AG09309 (cell line): ENCODE measurements at places on chromosomes 3 and 15.

- DNase-seq = no peak
These were observed 552.6 kb downstream of the NSUN3 start for GRCh38 chr3:94615275-94616065.

DNA sequence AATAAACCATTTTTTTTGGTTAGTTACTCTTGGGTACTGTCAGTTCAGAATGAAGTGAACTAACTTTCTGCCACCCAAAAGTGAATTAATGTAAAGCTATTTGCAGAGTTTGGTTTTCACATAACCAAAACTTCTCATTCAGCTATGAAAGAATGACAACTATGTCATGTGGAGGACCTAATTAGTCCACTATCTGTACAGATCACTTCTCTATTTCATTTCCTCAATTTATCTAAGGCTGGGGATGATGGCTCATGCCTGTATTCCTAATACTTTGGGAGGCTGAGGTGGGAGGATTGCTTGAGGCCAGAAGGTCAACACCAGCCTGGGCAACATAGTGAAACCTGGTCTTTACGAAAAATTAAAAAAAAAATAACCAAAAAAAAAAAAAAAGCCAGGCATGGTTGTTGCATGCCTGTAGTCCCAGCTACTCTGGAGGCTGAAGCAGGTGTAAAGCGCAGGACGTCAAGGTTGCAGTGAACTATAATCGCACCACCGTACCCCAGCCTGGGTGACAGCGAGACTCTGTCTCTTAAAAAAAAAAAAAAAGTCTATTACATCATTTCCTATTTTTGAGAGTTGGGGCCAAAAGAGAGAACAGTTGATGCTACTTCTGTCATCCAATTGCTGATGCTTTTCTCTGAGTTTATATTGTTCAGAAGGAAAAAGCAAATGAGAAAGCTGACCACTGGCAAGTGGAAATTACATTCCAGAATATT is 8.7 kb downstream of the HYPK start:
- DNase-seq = no peak

DNA sequence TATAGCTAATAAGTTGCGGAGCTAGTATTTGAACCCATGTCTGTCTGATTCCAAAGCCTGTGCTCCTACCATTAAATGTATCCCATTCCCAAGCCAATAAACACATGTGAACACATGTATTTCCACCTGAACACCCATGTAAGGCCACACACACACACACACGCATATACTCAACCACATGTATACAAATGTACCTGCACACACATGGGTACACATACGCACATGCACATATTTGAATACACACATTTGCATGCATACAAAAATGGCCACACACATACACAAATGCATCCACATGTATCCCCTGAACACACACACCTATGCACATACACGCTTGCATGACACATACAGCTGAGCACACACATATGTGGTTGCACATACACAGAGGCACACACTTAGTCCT is 5.4 kb upstream of the MRPS22 start:
- no peak for DNase-seq

GRCh38 chr15:77081971-77082370 is 11.1 kb upstream of the TSPAN3 start:
- no peak for DNase-seq

- no peak for DNase-seq
These were observed 14.4 kb upstream of the PLA2G4D start for GRCh38 chr15:42108806-42109205.

GRCh38 chr15:59711451-59712243 is 22.5 kb upstream of the BNIP2 start:
- no peak for DNase-seq

DNA sequence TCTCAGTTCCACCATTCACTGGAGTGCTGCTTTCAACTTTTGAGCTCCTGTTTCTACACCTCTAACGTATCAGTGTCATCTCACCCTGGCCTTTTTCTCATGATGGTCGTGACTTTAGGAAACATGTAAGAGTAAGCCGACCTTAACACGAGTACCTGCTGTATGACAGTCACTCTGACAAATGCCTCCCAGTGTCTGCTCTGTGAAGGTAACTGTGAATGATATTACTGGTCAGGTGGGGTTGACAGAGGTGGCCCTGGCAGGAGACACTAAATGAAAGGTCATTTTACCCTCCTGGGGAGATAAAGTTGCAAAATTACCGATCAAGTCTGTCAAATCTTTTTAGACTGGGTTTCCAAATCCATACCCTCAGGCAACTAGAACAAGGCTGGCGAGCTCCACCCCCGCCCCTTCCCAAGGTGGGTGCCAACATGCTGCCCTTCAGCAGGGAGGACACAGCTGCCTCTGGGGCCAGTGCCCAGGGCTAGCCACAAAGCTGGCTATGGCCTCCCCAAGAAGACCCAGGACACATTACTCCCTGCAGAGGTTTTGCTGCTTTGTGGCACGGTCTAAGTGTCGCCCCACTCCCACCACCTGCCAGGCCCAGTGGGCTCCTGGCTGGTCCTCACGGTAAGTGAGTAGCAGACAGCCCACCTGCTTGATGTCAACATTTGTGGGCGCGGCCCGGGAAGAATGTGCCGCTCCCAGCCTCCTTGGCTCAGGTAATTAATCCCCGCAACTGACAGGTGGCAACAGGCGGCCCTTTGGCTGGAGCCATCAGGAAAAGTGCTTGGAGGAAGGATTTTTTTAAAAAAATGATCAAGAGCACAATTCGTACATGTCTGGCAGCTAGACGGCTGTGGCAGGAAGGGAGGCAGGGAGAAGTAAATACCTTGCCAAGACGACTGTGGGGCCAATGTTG is 211.8 kb downstream of the TP63 start:
- no peak for DNase-seq

DNA sequence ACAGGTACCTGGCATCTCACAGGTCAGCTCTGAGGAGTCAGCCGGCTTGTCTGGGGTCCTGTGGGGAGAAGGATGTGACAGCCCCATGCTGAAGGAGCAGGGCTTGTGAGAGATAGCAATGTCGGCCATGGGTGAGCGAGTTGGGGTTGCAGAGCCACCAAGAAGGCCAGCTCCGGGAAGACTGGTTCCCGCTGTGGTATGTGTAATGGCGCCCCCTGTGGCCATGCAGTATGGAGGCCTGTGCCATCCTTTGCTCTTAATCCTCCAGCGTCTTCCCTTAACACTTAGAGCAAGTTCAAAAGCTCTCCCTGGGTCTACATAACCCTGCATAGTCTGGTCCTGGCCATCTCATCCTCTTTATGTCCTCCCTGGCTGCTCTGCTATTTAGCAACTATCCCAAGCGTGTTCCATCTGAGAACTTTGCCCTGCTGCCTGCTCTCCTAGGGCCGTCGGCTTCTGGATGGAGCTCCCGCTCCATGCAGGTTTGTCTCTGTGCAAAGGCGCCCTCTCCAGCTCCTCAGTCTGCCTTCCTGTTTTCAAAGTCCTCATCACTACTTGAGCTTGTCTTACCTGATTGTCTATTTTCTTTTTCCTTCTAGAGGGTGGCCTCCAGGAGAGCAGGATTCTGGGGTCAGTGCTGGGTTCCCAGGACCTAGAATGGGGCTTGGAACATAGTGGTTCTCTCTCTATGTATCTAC is 40.8 kb upstream of the IQCF6 start:
- DNase-seq = no peak

DNA sequence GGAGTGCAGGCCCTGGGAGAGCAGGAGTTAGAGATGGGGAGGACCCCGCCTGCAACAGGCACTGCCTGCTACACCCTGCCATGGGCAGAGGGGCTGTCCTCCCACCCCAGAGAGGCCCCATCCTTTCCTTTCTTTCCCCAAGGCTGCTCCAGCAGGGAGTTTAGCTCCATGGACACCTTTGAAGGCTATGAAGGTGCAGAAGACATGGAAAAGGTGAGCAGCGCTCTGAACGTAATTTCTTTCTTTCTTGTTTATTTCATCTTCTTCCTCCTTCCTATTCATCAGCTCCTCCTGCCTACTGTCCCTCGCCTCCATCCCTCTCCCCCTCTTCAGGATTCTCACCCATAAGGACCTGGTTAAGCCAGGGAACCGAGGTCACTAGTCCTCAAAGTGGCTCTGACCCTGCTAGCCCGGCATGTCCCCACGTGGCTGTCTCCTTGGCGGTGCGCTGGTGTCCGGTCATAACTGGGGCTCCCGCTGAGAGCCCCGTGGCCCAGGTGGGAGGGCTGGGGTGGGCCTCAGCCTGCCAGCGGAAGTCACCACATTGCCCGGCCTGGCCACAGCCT is 16.0 kb upstream of the ADIPOQ start:
- DNase-seq = no peak

- DNase-seq = no peak
These were observed 833 bp upstream of the SLC22A13 start for GRCh38 chr3:38264779-38265178.

GRCh38 chr3:12629560-12629959 is 34.4 kb downstream of the RAF1 start:
- peak; percentile 14 for DNase-seq

- peak; percentile 69 for DNase-seq
These were observed 205.9 kb downstream of the MBNL1 start for GRCh38 chr3:152474585-152474984.

DNA sequence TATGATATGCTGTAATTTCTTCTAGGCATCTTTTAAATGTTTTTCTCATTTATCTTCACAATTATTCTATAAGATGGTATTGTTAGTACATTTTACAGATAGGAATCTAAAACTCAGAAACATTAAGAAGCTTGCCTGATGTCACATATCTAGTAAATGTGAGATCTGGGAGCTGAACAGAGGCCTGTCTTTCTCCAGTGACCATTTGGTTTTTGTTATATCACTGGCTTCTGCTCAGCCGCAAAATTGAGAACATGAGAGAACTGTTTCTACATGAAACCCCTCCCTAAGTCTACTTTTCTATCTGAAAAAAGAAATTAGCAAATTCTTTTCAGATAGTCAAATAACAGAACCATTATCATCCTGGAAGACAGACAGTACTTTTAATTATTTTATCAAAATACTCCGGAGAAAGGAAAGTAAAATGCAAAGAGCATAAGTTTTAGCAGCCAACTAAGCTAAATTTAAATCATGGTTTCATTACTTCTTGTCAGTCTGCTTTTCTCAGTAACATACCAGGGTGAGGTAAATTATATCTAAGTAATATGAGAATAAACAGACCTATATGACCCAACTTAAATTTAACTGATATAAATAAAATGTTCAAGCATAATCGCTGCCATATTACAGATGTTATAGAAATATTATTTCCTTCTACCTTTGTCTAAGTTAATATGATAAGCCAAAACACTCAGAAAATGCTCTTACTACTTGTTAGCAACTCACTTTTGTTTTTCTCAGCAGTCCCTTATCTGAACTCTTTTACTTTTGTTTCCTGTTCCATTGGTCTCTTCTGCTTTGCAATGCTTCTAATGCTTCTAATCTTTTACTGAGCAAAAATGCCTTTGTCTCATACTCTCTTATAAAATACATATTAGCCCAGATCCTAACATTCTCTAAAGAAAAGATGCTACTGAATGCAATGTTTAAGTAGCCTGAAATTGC is 68.0 kb upstream of the MBNL1 start:
- DNase-seq = no peak

DNA sequence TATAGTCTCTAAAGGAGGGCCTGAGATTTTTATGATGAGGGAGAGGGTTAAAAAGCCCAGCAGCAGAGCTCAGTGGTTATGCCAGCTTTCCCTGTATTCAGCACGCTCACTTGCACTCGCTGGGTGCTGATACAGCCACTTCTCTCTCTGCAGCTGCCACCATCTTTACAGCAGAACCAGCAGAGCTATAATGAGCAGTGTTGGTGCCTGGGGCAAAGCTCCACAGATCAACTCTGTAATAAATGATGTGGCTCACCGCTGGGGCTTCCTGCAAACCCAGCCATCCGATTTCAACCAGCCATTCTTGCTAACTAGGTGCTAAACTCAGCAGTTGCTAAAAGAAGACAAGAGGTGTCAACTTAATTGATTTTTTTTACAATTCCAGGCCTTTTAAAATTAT is 48.0 kb downstream of the ARNT2 start:
- DNase-seq = no peak

DNA sequence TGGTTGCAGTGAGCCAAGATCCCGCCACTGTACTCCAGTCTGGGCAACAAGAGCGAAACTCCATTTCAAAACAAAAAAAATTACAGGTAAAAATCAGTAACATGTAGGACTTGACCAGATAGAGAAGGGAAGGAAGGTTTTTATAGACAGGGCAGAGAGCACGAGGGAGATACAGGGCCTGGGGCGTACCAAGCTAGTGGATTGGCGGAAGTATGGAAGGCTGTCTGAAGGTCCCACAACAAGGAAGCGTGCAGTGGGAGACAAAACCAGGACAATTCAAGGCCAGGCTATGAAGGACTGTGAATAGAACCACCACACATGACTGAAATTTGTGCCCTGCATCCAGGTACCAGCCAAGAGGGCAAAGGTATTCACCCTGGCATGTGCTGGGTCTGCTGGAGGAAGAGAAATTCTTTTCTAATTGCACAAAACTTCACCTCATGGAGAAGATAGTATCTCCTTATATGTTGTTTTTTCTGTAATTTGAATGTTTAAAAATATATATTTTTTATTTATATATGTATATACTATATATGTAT is 33.0 kb upstream of the BCL2A1 start:
- no peak for DNase-seq

DNA sequence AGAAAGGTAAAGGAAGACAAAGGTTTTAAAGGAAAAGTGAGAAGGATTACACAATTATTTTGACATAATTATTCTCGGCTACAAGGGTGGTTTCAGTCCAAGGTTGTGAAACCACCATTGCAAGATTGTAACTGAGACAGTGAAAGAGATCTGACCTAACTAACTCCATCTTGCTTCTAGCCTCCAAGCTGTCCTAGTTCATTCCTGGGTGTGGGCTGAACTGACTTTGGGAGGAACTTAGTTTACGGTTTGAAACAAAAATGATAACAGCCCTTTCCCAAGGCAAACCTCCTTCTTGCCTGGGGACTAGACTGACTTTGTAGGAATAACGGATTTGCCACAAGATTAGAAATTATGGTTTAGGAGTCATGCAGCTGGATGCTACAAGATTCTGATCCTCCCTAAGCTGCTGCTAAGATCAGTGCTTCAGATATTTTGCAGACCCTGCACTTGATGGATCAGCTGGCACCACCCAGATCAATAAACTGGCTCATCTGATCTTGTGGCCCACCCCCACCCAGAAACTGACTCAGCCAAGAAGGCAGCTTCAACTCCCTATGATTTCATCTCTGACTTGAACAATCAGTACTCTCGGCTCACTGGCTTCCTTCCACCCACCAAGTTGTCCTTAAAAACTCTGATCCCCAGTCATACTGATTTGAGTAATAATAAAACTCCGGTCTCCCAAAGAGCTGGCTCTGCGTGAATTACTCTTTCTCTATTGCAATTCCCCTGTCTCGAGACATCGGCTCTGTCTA is 57.7 kb upstream of the AADACL2 start:
- DNase-seq = no peak

DNA sequence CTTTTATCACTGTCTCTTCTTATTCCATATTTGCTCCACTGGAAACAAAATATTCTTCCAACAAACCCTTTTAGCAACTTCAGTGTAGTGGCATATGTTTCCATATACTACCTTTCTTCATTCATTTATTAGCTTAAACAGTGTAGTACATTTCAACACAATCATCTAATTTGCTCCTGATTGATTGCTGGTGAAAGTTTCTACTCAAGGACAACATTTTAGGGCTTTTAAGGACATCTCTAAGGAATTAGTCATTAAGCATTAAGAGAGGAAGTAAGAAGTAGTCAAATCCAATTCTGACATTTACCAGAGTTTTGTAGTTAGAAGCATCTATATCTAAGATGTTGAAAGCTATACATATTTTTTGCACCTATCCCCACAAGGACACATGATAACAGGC is 55.8 kb downstream of the RSRC1 start:
- no peak for DNase-seq
